ENCODE measurements at places on chromosomes 2 and 18.

DNA sequence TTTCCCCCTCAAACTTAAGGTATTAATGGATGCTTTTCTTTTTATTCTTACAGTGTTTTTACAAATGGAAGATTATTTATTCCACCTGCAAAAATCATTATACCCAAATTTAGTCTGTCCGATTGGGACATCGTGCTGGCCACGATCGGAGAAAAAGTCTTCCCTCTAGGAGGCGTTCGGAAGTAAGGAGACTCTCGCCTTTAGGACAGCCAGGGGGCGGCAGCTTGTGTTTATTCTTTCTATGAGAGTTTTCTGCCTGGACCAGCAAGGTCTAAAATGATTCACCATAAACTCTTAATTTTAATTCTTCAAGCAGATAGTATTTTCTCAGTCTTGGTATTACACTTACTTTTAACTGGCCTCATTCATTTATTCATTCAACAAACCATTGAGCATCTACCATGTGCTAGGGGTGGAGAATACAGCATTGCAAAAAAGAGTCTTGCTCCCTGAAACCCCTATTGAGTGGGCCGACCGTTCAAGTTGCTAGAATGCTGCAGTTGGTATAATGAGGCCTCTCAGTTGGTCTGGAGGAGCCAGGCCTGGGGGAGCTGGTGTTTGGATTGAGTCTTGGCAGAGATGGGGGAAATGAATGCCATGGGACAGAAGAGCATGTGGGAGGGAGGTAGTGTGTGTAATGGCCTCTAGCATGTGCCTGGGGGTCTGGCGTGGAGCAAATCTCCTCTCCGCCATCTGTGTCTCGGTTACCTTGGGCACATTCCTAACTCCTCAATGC, 38.7 kb downstream of the DCDC2C start:
- DNase-seq = peak; percentile 18

DNA sequence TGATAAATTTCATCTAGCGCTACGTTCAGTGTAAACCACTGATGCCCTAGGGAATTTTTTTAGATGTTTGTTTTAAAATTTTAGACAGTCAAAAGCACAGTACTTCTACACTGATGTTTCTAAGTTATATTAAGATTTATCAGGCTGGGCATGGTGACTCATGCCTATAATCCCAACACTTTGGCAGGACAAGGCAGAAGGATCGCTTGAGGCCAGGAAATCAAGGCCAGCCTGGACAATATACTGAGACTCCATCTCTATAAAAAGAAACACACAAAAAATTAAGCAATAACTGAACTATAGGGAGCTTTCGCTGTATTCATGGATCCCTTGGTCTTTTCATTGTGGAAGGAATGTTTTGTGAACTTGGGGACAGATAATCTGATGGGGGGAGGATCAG, 50.6 kb upstream of the MAPRE2 start:
- DNase-seq = no peak

DNA sequence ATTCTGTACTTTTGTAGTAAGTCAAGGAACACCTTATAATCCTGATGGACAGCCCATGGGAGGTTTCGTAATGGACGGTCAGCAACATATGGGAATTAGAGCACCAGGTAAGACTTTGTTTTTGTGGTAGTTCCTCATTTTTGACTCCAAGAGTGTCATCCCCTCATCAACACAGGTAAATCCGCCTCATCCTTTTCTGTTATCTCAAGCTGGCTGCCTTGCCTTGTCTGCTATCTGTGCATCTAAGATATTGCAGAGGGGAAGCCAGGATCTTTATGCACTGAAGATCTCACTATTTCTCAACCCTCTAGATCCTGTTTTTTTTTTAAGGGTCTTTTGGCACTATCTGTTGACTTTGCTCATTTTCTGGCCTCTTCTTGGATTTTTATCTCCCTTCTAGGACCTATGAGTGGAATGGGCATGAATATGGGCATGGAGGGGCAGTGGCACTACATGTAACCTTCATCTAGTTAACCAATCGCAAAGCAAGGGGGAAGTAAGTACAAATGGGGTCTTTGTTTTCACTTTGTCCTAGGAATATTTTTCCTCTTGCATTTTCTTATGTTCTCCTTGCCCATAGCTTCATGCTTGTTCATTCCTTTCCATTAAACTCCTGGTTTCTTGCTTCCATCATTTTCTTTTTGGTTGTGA, 133.8 kb downstream of the MEIS1 start:
- no peak for DNase-seq

DNA sequence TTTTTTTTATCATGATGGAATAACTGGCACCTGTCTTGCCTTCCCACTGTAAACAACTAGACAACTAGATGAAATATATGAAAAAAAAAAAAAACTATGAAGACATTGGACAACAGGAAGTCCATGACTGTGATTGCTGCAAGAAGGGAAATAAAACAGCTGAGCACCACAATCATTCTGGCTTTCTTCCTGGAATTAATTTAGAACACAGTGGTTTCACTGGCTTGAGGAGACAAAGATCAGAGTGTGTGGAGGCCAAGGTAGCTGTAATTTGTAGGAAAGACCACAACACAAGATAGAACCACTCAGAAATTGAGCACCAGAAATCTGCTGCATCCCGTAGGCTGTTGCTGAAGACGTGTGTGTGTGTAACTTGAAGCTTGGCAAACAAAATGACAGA, 121.1 kb upstream of the PID1 start:
- DNase-seq = no peak

- no peak for DNase-seq
Measured at GRCh38 chr2:219291394-219291793, 12.2 kb downstream of the DNAJB2 start.

DNA sequence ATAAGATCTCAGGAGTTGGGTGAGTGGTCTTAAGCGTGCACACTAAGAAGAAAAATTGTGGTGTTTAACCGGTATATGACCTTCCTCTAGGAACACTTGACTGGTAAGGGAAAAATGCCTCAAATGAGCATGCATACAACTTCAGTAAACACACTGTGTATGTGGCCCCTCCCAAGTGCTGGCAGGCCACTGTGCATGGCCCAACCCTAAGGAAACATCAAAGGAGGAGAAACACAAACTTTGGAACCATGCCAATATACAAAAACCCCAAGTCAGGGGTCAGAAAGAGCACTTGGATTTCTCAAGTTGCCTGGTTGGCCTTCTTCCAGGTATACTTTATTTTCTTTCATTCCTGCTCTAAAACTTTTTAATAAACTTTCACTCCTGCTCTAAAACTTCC, 308.9 kb upstream of the LRRTM4 start:
- DNase-seq = no peak

DNA sequence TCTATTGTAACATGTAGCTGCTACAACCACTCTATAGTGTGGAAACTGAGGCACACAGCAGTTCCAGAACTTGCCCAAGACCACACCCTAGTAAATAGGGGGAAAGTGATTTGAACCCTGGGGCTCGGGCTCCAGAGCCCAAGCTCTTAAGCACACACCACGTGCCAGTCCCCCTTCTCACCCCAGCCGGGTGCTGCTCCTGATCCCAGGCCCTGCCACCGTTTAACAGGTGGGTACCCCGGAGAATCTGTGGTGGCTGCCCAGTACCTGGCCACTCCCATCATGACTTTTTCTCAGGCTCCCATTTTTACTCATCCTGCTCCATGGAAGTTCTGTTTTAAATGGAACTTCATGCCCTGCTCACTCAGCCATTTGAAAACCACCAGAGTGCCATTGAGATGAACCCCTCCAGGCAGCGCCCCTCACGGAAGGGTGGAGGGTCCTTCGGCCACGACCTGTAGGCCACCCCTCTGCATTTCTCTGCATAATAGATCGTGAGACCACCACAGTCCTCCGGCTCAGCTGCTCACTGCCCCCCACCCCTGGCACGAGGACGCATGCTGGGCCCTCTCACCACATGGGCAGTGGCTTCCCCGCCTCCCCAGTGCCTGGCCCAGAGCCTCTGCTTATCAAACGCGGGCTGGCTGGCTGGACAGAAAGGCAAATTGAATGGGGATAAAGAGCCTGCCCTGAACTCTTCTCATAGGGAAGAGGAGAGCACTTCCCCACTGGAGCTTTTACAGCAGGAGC, 42.1 kb downstream of the TMEM37 start:
- DNase-seq = no peak

DNA sequence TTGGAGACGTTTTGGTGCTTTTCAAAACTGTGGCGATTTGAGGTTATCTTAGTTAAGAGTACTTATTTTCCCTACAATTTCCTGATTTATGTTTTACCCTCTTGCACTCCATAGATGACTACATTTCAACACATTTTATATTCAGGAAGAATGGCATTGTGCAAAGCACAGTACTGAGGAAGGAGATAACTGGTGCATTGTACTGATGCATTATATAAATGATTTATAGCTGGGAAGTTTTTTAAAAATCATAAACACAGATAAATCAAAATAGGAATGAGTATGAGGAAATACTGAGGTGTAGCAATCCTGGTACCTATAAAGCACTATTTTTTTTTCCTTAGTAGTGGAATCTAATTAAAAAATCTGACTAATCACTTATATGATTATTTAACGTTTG, 5.6 kb downstream of the REL start:
- DNase-seq = no peak

DNA sequence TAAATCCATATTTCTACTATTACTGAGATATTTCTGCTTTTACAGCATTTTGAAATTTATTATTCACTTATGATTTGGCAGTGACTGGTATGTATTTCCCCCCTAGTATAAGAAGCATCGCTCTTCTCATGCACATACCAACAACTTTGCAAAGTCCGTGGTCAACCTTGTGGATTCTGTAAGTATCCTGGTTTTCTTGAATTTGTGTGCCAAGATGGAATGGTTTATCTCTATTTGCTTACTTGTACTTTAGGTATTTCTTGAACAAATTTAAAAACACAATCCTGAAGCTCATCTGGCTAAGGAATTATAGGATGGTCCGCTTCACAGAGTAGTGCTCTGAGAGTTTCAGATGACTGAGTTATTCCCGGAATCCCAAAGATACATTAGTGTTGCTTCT, 85.0 kb upstream of the FAM237A start:
- DNase-seq = no peak
